RPMI7951 (cell line): ENCODE measurements at places on chromosomes 5 and 9.
A peak's percentile ranks its signal among the peaks of the same experiment; 100 is the strongest.

DNA sequence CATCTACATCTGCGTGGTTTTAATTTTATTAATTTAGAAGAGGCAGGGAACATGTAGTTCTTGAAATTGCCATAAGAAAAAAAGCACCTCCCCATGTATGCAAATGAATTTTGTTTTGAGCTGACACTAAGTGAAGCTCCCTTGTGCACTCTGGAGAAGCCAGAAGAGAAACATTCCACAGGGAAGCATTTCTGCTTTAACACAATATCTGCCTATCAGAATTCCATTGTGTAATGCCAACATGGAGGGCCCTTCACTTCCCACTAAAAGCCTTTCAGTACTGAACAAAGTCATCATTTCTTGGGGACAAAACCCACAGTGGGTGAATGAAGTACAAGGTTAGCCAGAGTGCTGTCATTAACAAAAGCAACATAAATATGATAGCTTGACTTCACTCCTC, 59.7 kb downstream of the PRELID2 start:
- DNase-seq: no peak

DNA sequence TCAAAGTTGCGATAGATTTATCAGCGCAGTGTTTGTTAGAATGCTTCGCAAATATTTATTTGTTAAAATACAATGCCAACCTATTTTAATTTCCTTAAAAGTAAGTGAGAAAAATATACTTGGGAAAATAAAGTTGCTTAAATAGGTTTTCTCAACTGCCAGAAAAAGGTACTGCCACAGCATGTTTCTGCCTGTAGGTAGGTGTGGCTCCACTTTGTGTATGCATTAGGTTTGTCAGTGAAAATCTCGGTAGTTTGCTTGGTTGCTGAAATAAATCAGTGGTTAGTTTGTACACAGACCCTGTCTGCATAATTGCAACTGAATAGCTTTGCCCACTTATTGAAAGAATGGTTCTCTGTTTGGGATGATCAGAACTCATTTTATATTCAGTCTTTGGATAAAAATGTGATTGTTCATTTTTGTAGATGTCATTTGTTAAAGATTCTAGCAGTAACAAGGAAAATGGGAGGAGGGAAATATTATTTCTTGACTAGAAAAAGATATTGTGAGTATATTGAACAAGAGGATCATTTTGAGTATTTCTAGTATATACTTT, 25.7 kb downstream of the C9orf85 start:
- DNase-seq: no peak

DNA sequence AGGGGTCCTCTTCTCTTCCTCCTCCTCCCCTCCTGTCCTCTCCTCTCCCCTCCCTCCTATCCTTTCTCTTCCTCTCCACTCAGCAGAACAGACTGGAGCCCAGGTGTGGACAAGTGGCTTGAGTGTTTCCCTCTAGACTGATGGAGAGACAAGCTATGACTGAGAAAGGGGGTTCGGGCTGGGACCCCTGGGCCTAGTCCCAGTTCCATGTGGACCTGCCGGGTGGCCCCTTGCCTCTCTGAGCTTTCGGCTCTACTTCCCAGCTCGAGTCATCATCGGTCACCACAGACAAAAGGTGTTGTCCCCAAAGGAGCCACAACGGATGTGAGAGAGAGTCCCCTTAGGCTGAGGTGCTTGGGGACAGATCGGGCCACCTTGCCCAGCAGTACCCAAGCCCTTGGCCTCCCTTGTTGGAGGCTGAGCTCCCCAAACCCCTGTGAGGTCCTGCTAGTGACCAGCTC, 3.4 kb upstream of the RXRA start:
- DNase-seq: no peak

DNA sequence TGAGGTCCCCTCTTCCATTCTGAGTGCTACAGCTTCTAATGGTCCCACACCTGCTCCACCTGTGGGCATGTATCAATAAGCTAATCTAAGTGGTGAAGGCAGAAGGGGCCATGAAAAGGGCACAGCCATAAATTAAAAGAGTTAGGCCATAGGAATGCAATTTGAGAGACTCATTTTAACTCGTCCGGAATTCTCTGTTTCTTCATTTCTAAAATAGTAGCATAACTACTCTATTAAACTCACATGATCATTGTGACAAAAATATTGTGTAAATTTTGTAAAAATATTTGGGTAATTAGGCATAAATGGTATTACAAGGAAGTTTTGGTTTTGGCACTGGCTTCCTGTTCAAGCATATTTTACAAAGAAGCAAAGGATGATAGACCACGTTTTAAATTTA, 103.1 kb upstream of the TXNDC8 start:
- DNase-seq: no peak

DNA sequence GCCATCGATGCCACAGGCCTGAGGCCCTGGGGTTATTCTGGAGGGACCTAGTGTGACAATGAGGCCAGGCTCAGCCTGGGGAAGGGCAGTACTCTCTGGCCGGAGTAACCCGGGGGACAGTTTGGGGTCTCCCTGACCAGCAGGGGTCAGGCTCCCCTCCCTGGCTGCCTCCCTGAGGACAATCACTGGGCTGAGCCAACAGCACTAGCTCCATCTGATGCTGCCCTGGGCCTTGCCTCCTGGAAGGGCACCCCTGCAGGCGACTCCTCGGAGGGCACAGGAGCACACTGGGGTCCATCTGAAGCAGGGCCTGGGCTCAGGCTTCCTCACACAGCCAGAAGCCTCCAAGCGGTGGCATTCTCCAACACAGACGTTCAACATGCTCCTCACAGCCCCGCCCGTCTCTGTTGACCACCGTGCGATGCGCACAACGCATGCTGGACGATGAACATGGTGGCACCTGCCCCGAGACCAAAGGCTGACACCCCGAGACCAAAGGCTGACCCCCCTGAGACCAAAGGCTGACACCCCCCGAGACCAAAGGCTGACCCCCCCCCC, 68.3 kb downstream of the ADAMTS2 start:
- no peak for DNase-seq

DNA sequence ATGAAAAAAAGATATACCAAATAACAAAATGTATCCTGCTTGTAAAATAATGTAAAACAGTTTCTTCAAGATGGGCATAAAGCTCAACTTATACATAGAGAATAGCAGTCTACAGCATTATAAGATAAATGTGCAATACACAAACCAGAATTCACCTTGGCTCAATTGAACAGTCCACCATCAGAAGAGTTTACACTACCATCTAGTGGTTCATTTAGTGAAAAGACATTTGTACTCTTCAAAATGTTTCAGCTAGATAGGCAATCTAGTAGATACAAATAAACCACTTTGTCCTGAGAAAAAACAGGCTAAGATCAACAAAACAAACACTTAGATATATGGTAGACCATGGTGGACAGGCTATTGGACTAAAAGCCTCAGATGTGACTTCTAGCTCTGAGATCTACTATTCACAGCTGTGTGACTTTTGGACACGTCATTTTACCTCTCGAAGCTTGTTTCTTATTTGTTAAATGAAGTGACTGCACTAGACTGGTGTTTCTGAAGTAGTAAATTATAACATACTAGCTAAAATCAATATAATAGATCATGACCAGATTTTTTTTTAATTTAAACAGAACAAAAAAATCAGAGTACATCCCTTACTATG, 22.1 kb upstream of the TPD52L3 start:
- DNase-seq: peak; percentile 37

GRCh38 chr9:98067184-98067583, 10.7 kb downstream of the NANS start:
- no peak for DNase-seq

DNA sequence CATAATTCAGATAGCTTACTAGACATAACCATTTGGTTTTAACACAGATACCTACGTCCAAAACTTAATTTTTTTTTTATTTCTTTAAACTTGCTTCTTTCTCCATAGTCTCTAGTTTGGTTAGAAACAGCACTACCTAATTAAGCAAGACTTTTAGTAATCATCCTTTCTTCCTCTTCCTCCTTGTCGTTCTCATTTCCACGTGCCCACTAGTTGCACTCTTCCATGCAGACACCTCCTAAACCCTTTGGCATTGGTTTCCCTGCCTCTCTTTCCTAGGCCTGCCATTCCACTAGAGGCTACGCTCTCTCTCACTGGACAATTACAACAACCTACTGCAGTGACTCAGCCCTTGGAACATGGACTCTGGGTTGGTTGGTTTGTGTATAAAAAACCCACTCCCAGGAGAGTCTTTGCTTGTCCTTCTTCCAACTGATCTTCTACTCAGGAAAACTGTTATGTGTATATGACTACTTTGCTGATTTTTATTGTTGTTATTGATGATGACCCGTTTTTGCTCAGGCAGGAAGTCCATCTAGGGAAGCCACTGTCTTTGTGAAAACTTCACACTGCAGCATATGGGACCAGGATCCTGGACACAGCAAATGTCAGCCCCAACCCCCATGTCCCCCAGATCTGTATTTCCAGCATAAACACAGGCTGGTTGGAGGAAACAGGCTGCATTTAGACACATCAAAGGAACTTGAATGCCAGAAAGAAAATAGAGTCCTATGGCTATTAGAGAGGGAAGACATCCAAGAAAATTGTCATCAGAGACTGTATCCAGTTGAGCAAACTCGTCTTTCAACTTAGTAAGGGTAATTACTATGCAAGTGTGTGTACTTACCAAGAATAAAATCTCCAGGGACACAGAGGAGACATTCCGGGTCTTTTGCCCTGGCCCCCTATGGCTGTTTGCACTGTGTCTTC, 503.2 kb downstream of the GADD45G start:
- DNase-seq: no peak

- no peak for DNase-seq
Measured at GRCh38 chr5:123087173-123088030, 1.6 kb upstream of the PRDM6 start.

GRCh38 chr9:72444435-72444834, 77.0 kb upstream of the TMC1 start:
- no peak for DNase-seq

- no peak for DNase-seq
Measured at GRCh38 chr5:142500227-142500905, 175.5 kb upstream of the SPRY4 start.

DNA sequence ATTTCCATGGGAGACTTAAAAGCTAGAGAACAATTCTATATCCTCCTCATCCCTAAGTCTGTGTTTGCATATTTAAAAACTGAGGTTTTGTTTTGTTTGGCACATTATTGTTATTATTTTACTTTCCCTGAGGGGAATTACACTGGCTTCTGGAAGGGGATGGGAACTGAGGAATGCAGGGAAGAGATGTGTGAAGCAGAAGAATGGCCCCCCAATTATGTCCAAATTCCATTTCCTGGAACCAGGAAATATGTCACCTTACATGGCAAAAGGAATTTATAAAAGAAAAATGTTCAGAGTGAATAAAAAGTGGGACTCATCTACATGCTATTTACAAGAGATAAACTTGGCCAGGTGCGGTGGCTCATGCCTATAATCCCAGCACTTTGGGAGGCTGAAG, 129.8 kb downstream of the MARCHF11 start:
- DNase-seq: no peak

GRCh38 chr9:17970277-17970676, 391.4 kb downstream of the SH3GL2 start:
- DNase-seq: no peak

DNA sequence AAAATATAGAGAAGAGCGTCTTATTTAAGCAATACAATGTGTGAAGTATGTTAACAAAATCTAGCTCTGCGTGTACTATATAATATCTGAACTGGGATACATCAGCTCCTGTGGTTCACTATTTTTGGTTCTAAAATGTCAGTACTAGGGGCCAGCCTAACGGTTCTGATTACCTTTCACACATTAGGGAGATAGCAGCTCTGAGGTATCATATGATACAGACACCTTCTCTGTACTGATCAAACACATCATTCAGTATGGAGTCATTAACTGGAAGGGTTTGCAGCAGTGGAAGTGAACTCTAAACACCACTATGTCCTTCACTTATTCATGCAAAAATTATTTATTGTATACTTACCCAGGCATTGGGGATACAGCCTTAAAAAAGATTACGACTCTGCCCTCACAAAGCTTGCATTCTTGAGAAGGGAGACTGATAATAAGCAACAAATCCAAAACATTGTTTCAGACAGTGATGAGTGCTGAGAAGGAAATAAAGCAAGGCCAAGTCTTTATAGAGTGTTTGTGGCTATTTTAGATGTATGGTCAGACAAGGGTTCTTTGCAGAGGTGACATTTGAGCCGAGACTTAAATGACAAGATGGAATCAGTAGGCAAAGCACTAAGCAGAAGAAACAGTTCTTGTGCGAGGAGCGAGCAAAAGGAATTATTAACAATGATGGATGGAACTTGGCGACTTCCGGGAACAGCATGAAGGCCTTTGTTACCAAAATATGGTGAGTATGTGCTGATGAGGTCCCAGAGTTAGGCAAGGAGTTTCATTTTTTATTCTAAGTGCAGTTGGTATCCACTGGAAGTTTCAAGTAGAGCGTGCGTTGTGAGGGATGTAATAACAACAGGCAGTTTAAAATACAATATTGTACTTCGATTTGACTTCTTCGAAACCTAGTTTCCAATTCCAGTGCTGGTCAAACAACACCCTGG, 1.8 kb upstream of the LNPEP start:
- DNase-seq: no peak

GRCh38 chr9:20726144-20726543, 42.1 kb downstream of the FOCAD start:
- no peak for DNase-seq

DNA sequence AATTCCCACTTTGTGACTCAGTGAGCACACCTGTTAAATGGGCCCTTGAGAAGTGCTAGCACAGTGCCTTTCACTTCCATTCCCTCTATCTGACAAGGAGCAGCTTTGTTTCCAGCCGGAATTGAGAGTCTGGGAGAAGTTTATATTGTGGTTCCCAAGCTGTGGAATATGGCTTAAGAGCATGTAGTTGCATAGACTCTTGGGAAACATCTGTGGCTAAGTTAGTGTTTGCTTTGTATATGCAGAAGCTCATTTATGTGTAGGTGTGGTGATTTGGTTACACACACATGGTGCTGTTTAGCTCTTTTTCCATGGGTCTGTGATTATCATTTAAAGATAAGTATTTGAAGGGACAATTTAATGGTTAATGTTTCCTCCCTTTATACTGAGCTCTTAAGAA, 110.5 kb upstream of the HMHB1 start:
- DNase-seq: no peak

GRCh38 chr5:67268231-67269021, 71.8 kb upstream of the CD180 start:
- DNase-seq: peak; percentile 98

GRCh38 chr9:33878691-33879366, 61.9 kb downstream of the UBE2R2 start:
- no peak for DNase-seq

- peak; percentile 11 for DNase-seq
Measured at GRCh38 chr9:124010665-124011321, 775 bp upstream of the LHX2 start.
